ENCODE measurements at places on chromosomes 3 and 15.

DNA sequence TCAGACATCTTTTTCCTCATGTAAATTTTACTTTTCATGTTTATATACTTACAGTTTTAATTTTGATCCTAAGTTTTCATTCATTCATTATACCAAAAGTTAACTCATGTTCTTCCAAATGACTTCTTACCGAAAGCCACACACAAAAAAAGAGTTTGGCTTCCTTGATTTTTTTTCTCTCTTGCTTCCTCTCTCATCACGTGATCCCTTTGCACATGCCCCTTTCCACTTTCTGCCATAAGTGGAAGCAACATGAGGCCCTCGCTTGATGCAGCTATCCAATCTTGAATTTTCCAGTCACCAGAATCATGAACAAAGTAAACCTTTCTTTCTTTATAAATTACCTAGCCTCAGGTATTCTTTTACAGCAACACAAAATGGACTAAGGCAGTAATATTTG lies 93.7 kb downstream of the LEKR1 start:
- DNase-seq: no peak

- DNase-seq: no peak
Measured at GRCh38 chr3:66138336-66139313, 82.2 kb upstream of the SLC25A26 start.

GRCh38 chr3:53885239-53885638 lies 3.3 kb upstream of the ACTR8 start:
- DNase-seq: no peak

DNA sequence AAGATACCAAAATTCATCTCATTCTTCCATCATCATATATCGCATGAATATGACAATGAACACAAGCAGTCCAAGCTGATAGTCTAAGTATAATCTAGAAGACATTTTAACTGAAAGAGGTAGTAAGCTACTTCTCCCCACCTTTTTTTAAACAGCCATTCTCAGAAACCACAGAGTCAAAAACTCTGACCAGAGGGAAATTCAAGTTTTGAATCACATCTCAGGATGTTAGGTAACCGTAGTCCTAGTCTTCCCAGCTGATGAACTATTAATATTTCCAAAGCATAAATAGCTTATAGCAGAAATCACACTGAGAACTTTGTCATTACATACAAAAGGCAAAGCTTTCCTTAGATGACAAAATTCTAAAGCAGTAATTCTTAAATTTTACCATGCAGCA lies 25.8 kb downstream of the NPTN start:
- DNase-seq: no peak

DNA sequence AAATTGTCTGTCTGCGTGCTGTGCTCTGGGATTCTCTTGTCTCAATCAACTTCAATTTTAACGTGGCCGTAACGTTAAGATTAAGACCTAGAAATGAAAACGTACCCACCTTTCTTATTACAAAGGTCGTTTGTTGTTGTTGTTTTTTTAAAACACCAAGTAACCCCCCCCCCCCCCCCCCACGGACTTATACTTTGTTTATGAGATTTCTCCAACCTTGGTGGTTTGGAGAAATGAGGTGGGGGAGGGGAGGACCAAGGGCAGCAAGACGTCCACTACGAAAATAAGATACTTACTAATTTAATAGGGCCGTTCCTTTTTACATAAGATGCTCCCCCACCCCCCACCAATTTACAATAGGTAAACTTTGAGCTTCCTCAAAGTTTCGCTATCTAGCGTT lies 244.4 kb upstream of the TOPAZ1 start:
- no peak for DNase-seq

DNA sequence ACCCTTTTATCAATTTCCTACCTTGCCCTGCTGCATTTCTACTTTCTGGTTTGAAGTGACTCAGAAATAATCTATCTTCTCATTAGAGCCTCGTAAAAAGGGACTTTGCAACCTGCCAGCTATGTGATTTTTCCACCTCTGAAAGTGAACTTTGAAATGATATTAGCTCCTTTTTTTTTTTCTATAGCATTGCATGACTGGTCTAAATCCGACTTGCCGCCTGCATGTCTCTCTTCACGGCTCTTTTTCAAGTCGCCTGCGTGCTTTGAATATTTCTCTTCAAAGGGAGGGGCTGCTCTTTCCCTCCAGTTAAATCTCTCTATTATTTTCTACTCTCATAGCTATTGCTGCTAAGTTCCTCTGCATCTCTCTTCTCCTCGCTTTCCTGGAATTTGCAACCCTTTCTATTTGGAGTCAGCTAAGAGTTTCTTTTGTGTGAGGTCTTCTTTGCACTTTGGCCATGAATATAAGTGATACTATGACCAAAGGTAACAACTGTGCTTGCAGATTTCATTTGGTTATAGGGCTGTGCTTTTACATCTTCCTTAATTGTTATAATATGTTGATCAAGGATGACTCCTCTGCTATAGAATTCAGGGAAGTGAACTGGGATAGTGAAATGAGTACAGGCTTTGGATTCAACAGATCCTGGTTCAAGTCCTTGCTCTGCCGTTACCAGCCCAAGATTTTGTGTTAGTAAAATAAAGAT lies 541.1 kb downstream of the AGBL1 start:
- DNase-seq: no peak

DNA sequence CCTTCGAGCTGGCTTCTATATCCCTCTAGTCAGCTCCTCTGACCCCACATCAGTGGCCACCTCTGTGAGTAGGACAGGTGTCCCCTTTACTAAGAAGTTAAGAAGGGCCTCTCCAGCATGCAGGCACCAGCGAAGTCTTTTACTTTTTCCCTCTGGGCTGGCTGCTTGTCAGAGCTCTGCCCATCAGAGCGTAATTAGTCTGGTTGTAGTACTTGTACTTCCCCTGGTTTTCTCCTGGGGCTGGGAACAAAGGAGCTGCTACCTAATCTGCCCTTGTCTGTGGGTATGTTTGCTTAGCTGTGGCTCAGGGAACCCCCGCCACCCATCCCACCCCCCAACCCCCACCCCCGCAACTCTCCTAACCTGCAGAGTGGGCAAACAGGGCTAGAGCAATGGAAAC lies 27.4 kb upstream of the ALPK3 start:
- DNase-seq: no peak

- no peak for DNase-seq
Measured at GRCh38 chr3:161690299-161690620, 193.7 kb downstream of the OTOL1 start.

- DNase-seq: no peak
Measured at GRCh38 chr3:77898621-77899020, 858.7 kb downstream of the ROBO2 start.

- no peak for DNase-seq
Measured at GRCh38 chr3:62922326-62922725, 47.1 kb upstream of the CADPS start.

DNA sequence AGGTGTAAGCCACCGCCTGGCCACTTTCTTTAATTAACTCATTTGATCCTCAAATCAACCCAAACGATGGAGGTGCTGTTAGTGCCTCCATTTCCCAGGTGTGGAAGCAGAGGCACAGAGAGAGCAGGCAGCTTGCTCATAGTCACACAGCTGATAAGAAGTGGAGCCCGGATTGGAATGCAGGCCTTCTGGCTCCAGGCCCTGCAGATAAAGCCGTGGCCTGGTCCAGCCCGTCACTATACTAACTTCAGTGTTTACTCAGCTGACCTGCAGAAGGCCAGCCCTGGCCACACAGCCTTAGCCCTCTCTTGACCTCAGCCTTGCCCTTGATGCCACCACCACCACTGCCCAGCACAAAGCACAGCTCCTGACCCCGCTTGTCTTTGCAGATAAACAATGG lies 116.7 kb downstream of the NUP210 start:
- no peak for DNase-seq

GRCh38 chr15:88989578-88989977 lies 76.4 kb upstream of the MFGE8 start:
- DNase-seq: no peak

- no peak for DNase-seq
Measured at GRCh38 chr3:183626877-183627594, 8.4 kb upstream of the KLHL24 start.

GRCh38 chr3:18841422-18842343 lies 306.6 kb upstream of the KCNH8 start:
- no peak for DNase-seq

- DNase-seq: no peak
Measured at GRCh38 chr3:30084971-30085403, 521.4 kb upstream of the TGFBR2 start.

DNA sequence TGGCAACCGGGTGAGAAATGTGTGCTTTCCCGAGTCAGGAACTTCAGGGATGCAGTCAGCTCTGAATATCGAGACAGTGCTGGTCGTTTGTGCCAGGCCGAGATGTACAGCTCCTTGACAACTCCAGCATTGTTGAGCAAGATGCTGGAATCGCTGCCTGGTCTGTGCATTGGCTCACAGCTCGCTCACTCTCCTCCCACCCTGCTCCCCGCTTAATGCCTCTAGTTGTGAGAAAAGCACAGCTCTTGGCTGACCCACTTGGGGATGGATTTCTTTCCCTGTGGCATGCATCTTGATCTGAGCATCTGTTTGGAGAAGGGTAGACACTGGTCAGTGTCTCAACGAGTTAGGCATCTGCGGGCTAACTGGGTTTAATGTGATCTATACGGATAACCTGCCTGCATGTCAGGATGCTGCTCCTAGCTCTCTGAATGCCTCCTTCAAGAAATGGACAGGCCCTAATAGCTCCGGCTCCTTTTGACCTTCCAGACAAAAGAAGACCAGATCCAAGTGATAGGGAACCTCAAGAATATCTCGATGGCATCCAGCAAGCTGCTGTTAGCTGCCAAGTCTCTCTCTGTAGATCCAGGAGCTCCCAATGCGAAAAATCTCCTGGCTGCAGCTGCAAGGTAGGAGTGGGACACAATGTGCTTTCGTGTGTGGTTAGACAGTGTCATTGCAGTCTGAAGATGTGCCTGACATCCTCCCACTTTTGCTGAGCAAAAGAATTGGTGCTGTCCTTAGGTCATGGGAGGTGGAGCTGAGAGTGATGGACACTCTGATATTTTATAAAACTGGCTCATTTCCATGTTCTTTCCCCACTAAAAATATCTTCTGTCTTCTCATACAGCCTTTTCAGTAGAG lies 302.2 kb upstream of the TPM1 start:
- no peak for DNase-seq

- no peak for DNase-seq
Measured at GRCh38 chr3:192772240-192772894, 45.0 kb upstream of the FGF12 start.

DNA sequence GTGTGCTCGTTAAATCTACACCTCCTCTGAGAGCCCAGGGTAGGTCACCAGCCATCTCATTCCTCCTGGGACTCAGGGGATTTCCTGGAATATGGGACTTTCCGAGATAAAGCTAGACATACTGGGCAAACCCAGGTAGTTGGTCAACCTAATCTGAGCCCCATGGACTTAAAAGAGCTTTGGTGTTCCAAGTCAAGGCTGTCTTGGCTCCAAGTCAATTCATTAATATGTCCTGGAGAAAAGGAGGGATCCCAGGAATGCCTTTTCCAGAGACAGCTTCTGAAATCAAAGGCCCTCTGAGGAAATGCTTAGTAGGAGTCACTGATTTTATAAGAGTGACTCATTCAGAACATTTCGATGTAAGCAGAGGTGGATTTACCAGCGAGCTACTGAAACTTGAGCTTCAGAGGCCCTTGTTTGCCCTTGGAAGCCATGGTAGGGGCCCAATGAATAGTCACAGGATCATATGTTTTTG lies 137.3 kb upstream of the UBE2E1 start:
- DNase-seq: no peak

GRCh38 chr15:35293353-35294130 lies 208.4 kb upstream of the NANOGP8 start:
- DNase-seq: no peak

- DNase-seq: no peak
Measured at GRCh38 chr3:108283006-108283405, 13.3 kb upstream of the HHLA2 start.

DNA sequence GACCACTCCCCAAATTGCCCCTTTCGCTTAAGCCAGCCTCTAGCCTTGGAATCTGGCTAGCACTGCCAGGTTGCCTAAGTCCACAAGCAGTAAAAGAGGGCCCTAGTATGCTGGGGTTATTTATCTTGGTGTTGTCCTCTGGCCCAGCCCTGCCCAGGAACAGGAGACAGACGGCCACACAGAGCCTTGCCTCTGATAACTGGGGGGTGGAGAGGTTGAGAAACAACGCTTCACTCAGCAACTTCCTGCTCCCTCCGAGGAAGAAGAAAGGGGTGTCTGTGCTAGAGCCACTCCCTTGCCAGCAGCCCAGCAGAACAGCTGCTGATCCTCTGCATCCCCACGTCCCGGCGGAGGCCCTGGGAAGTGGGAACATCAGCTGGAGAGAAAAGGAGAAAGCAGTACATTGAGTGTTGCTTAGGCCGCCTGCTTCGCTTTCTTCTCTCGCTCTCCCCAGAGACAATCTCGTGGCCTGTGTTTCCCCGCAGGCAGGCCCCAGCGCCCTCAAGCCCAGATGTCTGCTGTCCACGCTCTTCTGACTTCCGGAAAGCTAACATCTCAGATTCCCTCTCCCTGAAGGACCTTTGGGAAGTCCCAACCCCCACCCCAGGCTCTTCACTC lies 22.6 kb upstream of the C3orf70 start:
- no peak for DNase-seq

- DNase-seq: no peak
Measured at GRCh38 chr3:22937536-22937935, 265.6 kb upstream of the UBE2E2 start.

DNA sequence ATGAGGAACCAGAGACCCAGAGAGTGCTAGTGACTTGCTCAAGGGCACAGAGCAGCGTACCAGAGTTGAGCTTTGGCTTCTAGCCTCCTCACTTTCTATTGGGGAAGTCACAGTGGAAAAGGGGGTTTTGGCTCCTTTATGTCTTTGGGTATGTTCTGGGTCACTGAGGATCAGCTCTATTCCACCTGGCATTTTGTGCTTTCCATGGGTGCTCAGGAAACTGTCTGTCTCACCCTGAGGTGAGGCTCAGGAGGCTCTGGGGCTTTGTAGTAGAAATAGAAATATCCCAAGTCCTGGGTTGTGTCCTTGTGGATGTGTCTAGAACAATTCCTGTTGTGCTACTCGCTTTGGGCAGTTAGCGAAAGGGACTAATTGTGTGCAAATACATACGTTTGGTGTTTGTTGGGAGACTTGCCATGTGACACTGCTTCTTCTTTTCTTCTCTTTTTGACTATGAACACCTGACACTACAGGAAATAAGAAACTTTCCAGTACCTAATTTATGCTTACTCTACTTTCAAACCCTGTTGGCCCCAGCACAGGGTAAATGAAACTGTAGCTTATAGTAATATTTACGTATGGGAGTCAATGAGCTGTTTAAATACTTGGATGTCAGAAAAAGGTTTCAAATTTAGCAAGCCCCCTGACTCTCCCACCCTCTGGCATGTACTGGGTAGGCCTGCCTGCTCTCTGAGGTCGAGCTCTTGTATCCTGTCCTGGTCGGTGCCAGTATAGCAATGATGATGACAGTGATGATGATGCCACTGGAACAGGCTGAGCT lies 35.6 kb downstream of the SMAD3 start:
- no peak for DNase-seq

- DNase-seq: no peak
Measured at GRCh38 chr15:25422021-25422420, 16.8 kb downstream of the UBE3A start.

GRCh38 chr3:122021811-122022401 lies at the start of gene ILDR1:
TSS of gene ILDR1 (minus strand) at chr3:122022247. CDS start at chr3:122022077, 170 bp downstream.
- no peak for DNase-seq

GRCh38 chr3:129317848-129318247 lies 39.2 kb downstream of the HMCES start:
- DNase-seq: no peak

Data from activated CD8-positive, alpha-beta memory T cell treated with anti-CD3 and anti-CD28 coated beads for 4 hours (primary cell).